Right hindlimb (tissue), 1 donor: ENCODE measurements at places on chromosomes 16 and 17.

GRCh38 chr17:57004944-57005579 lies 27.1 kb downstream of the SCPEP1 start:
- no peak for DNase-seq

- no peak for DNase-seq
Observed at GRCh38 chr17:41937970-41938954, 7.8 kb downstream of the ODAD4 start.

- no peak for DNase-seq
Observed at GRCh38 chr16:72073560-72074230, 10.7 kb downstream of the HPR start.

- DNase-seq, result no peak
Observed at GRCh38 chr16:11793840-11794239, 3.2 kb downstream of the ZC3H7A start.

DNA sequence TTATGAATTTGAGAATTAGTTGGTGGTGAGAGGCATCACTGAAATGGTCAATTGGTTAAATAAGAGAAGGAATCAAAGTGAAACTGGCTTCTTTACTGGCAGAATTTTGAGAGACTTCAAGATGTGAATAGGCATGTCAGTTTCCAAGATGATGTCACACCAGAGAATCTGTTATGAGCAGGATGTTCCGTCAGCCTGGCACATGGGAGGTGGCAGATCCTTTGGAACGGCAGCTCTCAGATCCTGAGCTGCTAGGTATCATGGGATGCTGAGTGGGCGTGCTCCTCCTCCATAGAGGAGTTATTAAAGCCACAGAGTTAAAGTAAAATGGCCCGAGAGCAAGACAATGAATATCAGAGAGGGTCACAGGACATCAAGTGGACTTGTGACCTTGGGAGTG lies 444.3 kb upstream of the HSBP1 start:
- DNase-seq, result no peak

DNA sequence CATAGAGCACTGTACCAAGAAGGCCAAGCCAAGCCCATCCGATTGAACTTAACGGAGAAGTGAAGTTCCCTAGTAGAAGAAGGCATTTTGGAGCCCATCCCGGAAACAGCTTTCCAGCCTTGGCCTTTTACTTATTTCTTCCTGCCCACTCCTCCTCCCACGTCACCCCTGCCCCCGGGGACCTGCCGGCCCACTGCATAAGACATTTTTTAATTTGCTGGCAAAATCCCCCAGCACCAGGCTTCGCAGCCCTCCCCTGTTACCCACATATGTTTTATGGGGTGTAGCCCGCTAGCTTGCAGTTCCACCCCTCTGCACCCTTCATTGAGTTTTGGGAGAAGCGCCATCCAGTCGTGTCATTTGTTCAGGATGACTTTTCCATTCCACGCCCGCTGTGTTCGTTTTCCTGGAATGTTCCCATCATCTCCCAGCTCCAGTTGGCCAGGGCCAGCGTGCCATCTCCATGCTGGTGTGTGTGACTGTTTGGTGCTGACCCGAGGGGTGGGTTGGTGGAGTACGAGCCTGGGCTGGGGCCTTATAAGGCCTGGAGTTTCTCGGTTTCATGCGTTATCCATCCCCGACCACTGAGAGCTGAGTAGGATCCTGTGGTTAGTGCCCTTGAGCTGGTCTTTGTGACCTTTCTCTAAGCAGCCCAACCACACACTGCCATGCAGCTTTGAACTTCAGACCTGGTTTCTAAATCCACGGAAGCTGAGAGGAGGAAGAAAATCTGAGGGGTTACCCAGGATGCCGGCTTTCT lies 20.0 kb upstream of the TBX2 start:
- no peak for DNase-seq

GRCh38 chr16:48318630-48319029 lies 66.6 kb downstream of the SIAH1 start:
- DNase-seq, result no peak

- DNase-seq, result no peak
Observed at GRCh38 chr17:56902348-56902747, 11.5 kb downstream of the TRIM25 start.

GRCh38 chr17:48587276-48588073 lies 2.6 kb downstream of the HOXB3 start:
- DNase-seq, result no peak

DNA sequence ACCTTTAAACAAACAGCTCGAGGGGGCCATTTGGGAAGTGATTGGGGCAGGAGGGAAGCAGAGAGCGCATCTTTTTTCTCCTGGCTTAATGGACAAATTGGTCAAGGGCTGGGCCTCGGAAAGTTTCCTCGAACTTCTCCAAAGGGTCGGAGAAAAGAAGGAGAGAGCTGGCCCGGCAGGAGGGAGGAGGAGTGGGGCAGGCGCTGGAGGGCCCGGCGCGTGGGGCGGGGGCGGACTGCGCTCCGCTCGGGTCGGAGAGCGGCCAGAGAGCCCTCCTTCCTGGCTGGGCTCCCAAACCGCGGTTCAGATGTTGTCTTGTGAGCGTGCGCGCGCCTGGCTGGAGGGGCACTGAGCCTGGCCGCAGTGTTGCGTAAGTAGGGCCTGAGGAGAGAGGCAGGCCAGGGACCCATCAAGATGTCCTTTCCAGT lies 1.2 kb downstream of the MMP2 start:
- DNase-seq, result peak; percentile 94

DNA sequence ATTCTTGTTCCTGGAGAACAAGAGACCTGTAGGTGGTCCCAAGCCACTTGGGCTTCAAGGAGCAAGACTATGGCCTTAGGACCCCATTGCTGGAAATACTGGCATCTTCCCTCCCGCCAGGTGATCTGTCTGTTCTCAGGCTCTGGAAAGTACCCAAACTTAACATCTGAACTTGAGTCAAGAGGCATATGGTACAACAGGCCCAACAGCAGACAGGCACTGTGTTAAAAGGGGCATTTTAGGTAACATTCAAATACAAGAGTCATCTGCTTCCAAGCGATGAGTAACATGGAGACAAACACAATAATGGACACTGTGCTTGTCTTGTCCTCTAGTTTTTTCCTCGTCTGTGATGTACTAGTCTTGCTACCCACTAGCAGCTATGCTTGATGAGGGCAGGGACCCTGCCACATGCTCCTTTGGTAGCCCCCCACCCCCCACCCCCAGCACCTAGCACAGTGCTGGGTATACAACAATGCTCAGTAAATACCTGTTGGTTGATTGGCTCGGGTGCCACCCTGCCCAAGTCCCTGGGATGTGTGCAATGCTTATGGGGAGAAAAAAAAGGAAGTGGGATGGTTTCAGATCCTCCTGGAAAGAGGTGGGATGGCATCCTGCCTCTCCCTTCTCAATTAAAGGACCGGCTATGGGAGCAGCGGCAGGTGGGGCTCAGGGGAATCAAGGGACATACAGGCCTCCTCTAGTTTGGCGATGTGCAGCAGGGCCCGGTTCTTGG lies 19.4 kb downstream of the CSF3 start:
- no peak for DNase-seq

- DNase-seq, result no peak
Observed at GRCh38 chr16:79679334-79679733, 78.8 kb upstream of the MAF start.

- DNase-seq, result no peak
Observed at GRCh38 chr17:3914312-3914670, 2.0 kb downstream of the P2RX1 start.

- no peak for DNase-seq
Observed at GRCh38 chr16:23369416-23369815, 67.3 kb downstream of the SCNN1B start.

DNA sequence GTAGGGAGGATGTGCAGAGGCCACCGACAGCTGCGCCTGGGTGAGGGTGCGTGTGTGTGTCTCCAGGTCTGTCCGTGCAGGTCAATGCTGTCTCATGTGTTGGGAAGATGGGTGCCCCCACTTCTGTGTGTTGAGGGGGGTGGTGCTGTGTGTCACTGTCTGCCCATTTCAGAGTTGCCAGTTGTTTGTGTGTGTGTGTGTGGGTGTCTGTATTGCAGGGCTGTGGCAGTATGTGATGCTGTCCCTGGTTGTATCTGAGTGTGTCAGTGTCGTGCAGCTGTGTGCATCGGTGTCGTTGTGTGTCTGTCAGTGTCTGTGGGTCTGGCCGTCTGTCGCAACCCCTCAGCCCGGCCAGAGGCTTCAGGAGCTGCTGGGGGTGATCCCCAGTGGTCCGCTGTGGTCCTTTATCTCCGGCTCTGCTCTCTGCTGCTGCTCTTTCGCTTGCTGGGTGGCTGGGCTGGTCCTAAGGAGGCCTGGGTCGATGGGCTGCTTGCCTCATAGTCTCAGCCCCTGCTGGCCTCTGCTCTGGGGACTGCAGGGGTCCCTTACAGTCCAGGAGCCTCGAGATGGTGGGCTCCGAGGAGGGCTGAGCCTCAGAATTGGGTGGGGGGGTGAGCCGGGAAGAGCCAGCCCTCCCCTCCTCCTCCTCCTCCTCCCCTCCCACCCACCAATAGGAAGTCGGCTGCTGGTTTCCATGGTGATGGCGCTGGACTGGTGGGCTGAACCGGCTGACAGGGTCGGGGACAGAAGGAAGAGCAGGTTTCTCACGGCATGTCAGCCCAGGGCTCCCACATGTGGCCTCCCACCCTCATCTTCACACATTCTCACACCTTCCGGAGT lies at the start of gene TSPOAP1:
Gene TSPOAP1, minus strand, starts transcription at position 601 of the 840 bp plus-strand sequence. CDS start 875 bp downstream, outside the sequence.
- DNase-seq, result no peak

GRCh38 chr17:82012640-82013295 lies 9.9 kb downstream of the CENPX start:
- no peak for DNase-seq

GRCh38 chr16:67460168-67460567 lies 20.8 kb downstream of the ATP6V0D1 start:
- DNase-seq, result peak; percentile 58

GRCh38 chr17:76826330-76827068 lies 41.7 kb upstream of the MGAT5B start:
- no peak for DNase-seq

GRCh38 chr17:5536866-5537650 lies 47.3 kb downstream of the NLRP1 start:
- peak; percentile 53 for DNase-seq

- no peak for DNase-seq
Observed at GRCh38 chr16:8673611-8674412, 605 bp upstream of the ABAT start.

- no peak for DNase-seq
Observed at GRCh38 chr17:81401723-81402529, 6.7 kb downstream of the BAHCC1 start.

DNA sequence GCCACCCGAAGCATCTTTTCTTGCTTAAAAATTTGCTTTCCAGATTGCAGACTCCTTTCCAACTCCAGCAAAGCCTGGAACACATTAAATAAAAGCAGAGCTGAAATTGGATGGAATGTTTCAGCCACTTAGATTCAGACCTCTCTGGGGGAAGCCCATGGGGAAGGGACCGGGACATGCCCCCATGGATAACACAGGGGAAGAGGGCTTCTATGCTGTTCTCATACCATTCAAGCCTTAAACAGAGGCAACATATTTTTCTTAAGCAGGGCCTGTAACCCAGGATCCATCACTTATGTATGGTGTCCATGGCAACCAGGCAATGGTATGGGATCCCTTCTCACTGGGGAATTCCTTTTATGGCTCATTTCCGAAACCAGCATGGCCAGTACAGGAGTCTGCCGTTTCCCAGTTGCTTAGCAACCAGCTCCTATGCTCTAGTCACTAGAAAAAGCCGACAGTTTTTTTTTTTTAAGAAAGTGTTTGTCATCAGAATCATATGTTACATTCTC lies 62.0 kb upstream of the MARCHF10 start:
- DNase-seq, result peak; percentile 56

DNA sequence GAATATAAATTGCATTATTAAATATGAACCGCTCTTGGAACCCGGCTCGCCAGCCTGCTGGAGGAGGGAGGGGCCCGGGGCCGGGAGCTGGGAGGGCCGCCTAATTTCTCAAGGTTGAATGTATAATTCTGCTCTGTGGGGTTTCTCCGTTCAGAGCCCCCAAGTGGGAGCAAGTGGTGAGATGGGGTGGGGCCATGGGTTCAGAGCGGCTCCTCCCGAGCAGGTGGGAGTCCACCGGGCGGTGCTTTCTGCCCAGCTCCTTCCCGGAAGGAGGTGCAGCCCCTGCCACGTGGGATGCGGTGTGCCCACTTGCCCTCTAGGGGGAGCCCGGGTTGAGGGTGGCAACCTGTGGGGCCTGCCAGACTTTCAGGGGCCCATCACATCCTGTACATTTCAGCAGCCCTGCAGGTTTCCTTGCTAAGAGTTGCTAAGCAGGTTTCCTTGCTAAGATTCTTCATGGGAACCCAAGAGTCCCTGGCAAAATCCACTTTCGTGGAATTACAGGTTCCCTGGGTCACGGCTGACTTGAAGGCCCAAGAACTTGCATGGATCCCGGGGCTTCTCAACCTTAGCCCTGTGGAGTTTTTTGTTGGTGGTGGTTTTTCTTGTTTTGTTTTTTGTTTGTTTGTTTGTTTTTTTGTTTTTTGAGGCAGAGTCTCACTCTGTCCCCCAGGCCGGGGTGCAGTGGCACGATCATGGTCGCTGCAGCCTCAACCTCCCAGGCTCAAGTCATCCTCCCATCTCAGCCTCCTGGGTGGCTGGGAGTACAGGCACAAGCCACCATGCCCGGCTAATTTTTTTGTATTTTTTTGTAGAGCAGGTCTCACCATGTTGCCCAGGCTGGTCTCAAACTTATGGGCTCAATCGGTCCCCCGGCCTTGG lies 196.7 kb upstream of the GSE1 start:
- no peak for DNase-seq

- no peak for DNase-seq
Observed at GRCh38 chr17:6554871-6555330, 1.5 kb downstream of the PITPNM3 start.

DNA sequence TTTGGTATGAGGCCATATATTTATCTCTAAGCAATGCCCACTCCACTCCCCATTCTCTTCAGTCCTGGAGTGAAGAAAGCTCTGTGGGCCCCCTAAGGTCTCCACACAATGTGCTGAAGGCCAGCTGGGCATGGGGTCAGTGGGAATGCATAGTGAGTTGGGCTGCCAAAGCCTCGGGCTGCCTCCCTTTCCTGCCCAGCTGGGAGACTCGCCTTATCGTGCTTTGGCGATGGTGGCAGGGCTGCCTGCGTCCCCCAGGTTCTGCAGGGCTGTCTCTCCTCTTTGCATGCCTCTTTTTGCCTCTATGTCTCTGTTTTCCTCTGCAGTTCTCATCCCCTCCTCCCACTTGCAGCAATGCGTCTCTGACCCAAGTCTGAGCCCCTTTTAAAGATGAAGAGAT lies 116.5 kb downstream of the CYLD start:
- no peak for DNase-seq

DNA sequence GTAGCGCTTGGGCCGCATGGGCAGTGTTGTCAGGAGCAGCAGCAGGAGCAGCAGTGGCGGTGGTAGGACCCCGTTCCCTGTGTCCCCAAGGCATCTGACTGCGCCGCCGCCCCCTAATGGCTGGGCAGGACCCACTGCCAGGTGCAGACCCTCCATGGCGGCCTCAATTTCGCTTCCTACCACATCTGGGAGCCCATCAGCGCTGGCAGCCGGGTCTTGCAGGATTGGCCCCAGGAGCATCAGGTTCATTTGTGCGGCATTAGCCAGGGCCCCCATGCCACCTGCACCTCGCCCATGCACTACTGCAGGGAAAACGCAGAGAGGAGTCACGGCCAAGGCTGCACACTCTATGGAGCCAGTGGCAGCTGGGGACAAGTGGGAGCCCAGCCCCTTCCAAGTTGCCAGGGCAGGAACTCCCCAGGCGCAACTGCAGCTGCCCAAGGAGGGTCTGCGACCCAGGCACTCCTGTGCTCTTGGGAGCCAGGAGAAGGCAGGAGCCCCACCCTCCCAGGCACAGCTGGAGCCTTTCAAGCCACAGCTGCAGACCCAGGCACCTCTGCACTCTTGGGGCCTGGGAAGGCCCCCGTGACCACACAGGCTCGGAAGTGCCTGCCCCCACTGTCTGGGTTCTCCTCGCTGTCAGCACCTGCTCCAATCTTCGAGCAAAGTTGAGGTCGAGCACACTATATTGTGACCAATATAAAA lies 594.2 kb downstream of the KCNJ18 start:
- DNase-seq, result no peak

GRCh38 chr17:28953444-28954118 lies 2.3 kb upstream of the PHF12 start:
- DNase-seq, result peak; percentile 57
